ENCODE measurements at places on chromosomes 3 and 15.

DNA sequence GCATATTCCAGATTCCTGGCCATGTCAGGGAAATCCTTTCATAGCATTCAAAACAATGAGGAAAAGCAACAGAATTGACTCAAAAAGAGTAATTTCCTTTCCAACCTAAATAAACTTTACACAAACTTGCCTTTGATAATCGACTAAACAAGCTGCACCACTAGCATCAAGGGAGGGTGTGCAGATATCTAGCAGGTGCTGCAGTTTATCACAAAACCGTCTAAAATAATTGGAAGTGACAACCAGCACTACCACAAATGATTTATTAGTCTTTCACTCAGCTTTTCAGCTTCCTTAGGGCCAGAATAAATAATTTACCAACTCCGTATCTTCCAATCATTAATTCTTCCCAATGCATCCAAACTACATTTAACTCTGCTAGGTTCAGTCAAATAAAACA is 71.7 kb downstream of the TBC1D5 start:
- DNase-seq = no peak

- DNase-seq = no peak
These were observed 136.3 kb downstream of the DIPK2A start for GRCh38 chr3:144107923-144108322.

- DNase-seq = no peak
These were observed 4.3 kb upstream of the NR1D2 start for GRCh38 chr3:23940775-23941174.

GRCh38 chr3:73719413-73719851 is 94.7 kb upstream of the PDZRN3 start:
- DNase-seq = no peak

- DNase-seq = peak; percentile 47
These were observed 216.3 kb downstream of the RPLP1 start for GRCh38 chr15:69668963-69669362.

DNA sequence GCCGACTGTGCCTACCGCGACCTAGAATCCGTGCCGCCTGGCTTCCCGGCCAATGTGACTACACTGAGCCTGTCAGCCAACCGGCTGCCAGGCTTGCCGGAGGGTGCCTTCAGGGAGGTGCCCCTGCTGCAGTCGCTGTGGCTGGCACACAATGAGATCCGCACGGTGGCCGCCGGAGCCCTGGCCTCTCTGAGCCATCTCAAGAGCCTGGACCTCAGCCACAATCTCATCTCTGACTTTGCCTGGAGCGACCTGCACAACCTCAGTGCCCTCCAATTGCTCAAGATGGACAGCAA is 1.4 kb downstream of the ISLR start:
- DNase-seq = no peak

DNA sequence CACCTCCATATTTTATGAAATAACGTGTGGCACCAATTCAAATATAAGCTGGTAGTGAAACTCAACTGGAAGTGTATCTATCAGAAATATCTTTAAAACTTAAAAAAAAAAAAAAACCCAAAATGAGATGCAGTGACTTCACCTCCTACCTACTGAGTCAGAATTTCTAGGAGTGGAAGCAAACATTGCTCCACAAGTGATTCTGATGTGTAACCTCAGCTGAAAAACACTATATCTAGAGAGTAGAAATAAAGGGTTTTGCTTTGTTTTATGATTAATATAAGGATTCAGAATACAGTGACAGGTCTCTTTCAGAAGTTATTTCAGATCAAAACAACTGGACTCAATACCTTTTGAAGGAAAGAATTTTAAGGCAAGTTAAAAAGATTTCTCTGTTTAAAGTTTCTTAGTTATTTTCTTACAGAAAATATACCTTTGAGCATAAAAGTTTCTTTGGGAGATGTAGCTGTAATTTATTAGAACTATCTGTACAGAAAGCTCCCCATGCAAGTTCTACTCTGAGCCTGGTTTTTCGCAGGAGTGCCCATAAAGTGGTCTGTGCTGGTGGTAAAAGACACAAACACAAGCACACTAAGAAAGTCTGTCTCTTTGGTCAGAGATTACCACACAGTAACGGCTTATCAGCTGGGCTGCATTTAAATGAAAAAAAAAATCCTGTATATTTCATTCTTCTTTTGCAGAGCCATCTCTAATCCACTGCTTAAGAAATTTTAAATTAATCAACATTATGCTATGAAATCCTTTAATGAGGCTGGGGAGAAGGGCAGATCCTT is 59.9 kb upstream of the PPIB start:
- DNase-seq = peak; percentile 17

DNA sequence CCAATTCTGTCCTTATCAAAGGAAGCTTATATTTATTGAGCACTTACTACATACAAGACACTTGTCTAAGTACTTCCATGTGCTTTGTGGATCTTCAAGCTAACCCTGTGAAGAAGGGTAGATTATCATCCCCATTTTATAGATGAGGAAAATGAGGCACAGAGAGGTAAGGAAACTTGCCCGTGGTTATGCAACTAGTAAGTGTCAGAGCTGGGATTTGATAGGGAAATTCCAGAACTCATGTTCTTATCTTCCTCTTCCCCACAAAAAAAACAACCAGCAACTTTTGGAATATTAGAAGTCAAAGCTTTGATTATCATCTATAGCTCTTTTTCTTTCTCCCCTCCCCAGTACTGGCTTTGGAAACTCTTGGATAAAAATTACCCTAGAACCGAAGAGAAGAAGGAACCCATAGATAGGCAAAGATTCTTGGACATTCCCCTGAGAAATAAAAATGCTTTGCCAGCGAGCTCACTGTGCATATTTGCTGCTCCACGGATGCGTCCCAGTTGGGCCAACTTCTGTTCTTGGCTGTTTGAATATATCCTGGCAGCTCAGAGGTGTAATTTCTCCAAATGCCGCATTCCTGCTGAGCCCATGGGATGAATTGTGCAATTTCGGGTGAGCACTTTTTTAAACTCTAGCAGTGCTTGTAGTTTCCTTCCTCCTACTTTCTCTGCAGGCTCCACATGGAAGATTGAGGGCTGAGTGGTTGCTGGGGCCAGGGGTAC is 591.5 kb upstream of the CFAP20DC start:
- DNase-seq = no peak

DNA sequence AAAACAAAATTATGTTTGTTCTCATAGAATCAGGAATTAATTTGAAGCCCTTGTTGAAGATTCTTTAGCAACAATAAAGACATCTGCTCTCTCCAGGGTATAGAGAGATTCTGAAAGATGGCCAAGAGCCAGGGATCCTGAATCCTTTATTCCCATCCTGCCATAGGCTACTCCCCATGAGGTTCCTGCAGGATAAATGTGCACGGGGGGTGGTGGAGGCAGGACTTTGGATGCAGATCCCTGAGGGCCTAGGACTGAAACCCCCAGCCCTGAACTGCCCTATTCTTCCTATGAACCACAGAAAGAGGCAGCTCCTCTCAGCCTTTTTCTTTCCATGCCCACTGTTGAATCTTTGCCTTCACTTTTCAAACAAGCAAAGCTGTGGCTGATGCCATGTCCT is 17.1 kb downstream of the TMEM108 start:
- DNase-seq = no peak

DNA sequence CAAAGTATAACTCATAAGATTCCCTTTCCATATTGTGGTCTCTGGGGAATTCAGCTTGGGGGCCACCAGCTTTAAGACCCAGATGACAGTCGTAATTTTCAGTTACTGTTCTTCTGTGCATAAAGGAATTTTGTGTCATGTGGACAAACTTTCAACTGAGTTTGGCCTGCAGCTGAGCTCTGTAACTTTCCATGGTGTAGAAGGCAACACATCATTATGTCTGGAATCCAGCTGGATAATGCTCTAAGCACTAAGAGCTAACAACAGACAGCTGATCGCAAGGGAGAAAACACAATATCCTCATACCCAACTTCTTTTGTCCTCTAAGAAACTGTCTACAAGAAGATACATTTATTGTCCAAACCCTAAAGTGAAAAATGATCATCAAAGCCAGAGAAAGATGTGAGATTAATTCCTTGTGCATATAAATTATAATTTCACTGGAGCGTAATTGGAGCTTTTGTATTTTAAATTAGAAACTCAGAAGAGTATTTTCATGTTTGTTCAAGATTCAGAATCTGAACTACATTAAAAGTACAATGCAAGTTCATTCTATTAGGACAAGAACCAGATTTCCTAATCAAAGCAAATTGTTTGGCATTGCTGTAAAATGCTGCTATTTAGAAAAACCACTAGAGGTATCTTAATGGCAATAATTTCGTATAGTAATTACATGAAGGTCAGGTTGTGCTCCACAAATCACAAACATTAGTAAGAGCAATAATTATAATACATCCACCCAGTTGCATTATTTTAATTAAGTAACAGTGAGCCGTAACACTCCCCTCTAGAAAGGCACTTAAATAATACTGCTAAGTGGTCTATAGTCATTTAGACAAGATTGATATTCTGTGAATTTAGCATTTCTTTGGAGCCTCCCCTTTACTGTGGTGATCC is 218.8 kb downstream of the ATP8B4 start:
- no peak for DNase-seq

DNA sequence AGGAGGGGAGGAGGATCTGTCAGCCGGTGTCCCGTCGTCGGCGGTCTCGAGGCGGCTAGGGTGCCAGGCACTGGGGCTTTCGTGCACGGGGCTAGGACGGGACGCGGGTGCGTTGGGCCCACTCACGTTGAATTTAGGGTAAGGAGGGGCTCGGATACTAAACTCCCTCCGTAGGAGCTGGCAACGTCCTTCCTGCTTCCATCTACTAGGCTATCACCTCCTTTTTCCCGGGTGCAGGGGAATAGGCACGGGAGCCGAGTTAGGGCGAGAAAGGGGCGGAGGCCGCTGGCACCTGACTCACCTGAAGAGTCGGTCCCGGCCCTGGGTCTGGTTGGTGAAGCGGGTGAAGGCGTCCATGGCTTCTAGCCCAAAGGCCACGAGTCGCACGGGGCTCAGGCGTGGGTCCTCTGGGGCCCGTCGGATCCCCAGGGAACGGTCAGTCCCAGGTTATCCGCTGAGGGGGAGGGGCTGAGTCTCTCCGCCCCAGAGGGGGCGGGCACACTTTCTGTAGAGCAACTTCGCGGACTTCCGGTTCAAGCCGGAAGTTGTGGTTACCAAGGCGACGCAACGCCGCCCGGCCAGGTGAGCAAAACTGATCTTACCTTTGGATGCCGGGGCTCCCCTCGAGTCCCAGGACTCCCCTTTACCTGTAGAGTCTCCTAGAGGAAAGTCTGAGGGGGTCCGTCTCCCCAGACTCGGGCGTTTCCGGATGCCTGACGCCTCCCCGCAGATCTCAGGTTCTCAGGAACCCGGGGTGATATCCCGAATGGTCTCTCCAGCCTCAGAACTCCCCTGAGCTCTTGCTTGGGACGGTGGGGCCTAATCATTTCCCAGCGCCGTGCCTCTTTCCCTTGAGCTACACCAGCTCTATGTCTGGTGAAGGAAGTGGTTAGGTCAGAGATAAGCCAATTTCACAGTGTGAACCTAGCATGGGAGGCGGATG is at the start of the genes PEX11A and WDR93:
Gene PEX11A (minus strand): TSS at position 479 of the 943 bp plus-strand sequence. CDS start 122 bp downstream, at position 357.
Gene WDR93 (plus strand): TSS at position 536 of the 943 bp plus-strand sequence. CDS start 10,936 bp downstream, outside the sequence.
- peak; percentile 83 for DNase-seq

- DNase-seq = no peak
These were observed 20.1 kb downstream of the GASK1A start for GRCh38 chr3:42999212-42999611.

DNA sequence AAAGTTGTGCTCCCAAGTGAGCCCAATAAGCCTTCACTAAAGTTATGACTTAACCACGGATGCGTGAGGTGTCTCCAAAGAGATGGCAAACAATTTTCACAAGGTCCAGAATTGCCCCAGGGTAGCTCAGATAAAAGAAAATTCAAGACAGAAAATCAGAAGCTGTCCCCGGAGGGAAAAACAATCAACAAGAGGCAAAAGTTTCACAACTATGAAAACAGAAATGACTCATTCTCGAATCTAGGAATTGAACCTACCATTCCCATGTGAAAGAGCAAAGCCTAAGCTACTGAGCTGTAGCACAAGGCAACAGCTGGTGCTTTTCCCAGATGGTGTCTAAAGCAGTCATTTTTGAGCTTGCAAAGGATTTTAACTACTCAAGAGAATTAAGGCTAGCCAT is 33.5 kb upstream of the MKRN3 start:
- DNase-seq = no peak

DNA sequence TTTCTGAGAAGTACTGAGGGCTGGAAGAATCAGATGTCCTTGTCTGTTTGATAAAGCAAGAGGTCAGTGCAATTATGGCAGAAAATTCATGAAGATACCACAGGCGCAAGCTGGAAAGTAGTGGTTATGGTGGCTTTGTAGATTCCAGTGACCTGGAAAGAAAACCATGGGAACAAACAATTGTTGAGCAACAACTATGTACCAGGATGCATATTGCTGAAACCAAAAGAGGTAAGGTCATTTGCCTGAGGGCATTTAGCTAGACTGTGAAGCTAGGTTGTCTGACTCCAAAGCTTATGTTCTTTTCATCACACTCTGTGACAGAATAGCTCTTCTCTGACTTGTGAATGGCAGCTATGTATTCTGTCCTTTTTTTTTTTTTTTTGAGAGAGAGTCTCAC is 74.0 kb downstream of the B3GALNT1 start:
- DNase-seq = no peak

GRCh38 chr3:12462159-12462947 is 21.9 kb upstream of the TSEN2 start:
- DNase-seq = no peak

- peak; percentile 87 for DNase-seq
These were observed 3.4 kb upstream of the HHLA2 start for GRCh38 chr3:108292905-108293328.

GRCh38 chr3:155342344-155342743 is 48.9 kb upstream of the STRIT1 start:
- DNase-seq = no peak

GRCh38 chr15:43133430-43134156 is at the start of gene TMEM62:
TSS of gene TMEM62 (plus strand) at chr15:43133586. CDS start at chr15:43133803, 217 bp downstream.
- DNase-seq = peak; percentile 84

DNA sequence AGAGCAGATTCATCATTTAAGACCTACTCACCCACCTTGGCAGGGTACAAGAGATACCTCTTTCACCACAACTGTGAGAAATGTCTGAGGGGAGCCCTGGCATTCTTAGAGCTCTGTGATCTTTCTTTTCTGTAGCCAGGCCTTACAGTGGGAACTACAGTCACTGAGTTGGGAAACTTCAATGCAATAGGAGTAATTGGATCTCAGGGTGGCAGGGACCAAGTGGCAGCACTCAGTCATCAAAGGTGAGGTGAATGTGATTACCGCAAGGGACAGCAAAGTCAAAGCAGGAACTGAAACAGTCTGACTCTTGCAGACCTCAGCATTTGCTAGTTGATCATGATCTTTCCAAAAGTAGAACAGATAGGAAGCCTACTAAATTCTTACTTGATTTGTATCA is 7.2 kb upstream of the MCF2L2 start:
- peak; percentile 89 for DNase-seq

DNA sequence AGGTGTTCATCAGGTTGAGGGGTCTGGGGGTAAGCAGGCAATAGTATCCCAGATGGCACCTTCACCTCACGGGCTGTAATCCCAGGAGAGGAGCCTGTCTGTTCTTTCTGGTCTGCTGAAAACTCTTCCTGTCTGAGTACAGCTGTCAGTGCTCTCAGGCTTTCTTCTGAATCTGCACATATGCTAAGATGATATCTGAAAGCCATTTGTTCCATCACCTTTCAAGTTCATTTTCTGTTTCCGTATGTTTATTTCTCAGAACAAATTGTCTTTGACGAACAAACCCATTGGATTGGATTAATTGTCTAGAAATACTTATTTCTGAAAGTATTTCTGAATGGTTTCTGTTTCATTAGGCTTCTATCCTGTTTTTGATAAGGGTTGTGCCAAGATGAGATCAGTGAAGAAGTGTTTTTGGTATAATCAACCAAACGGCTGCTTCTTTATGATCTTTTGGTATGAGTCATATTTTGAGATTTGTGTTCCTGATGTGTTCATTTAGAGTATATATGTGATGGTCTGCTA is 13.3 kb downstream of the ZNF592 start:
- DNase-seq = peak; percentile 80

- no peak for DNase-seq
These were observed 308.3 kb upstream of the SEMA6D start for GRCh38 chr15:47409038-47409437.

GRCh38 chr3:159319156-159319555 is 517.3 kb downstream of the MFSD1 start:
- no peak for DNase-seq

All from activated CD4-positive, alpha-beta T cell treated with anti-CD3 and anti-CD28 coated beads, Interleukin-10, Interleukin-2, amounts not matched to agents 100 ng/mL and 50 ng/mL, durations not matched to agents 16 hours and 8 hours (primary cell).